ENCODE measurements at places on chromosomes 1 and 21. TPM values are rescaled to one million over a fixed set of nuclear protein-coding genes. Genes with fewer than 3 reads are reported as not detected.

The LGALS8 gene
- 77.8 TPM for total RNA-seq

The SH3BGR gene
- not detected for total RNA-seq

The PCAT6 gene
- total RNA-seq, result 0.83 TPM

The BSND gene
- 0.05 TPM for total RNA-seq

The RPE65 gene
- total RNA-seq, result not detected

The MMEL1 gene
- total RNA-seq, result 3.7 TPM

The TPTE gene
- not detected for total RNA-seq

The ANGPTL3 gene
- total RNA-seq, result not detected

DNA sequence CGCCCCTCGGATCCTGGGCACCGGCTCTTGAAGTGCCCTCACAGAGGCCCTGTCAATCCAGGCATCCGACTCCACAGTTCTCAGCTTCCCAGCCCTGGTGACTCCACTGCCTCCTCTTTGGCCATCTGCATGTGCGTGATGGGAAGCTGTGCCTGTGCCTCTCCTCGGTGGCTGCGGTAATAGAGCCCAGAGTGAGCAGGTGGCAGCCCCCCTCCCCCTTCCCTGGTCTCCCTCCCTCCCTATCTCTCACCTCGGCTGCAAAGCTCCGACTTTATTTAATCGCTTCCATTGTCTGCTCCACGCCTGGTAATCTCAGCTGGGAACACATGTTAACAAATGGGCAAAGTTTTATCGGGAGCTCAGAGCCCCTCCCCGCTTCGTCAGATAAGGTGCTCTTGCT, 91.9 kb downstream of the IGSF21 start:
- no peaks in the 10 kb centered on the region for H3K4me1 ChIP-seq
- H3K4me3 ChIP-seq, result no peak overlapping the region
- no peak for DNase-seq
- H3K27ac ChIP-seq, result no peak overlapping the region

DNA sequence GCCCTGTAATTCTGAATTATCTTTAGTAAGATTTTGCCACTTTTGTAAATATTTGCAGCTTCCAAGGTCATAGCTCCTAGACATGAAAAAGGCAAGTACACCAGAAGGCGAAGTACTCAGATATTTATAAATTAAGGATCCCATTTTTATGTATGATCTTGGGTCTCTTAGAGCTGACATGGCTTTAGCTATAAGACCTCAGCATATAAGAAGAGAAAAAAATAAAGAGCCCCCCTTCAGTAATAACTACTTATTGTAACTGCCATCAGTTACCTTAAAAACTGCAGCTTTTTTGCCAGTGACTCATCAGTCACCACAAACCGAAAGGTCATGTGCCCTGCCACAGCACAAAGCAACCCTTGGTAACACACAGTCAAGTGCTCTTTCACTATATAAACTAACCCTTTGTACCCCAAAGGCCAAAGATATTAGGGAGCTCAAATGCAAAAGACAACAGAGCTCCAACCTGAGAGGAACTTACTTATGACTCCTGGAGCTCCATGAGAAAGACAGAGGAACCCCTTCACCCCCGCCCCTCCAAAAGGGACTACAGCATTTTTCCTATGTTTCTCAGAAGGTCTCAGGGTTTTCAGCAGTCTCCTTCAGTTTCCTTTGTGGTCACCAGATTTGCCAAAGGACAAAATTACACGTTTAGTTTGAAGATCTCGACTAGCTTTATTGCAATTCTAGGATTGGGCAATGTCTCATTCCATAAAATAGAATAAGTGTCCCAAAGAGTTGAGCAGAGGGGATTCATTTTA, 219.8 kb upstream of the DUSP10 start:
- H3K4me1 ChIP-seq, result peaks cover 21% of the 10 kb centered on the region
- peak overlapping the region; percentile 22 for H3K4me3 ChIP-seq
- H3K36me3 ChIP-seq, result peaks cover 3% of the 10 kb centered on the region
- no peaks in the 10 kb centered on the region for H3K27me3 ChIP-seq

GRCh38 chr1:56816909-56817308, 2.3 kb downstream of the FYB2 start:
- peaks cover 4% of the 10 kb centered on the region for H3K27me3 ChIP-seq
- no peak overlapping the region for H3K27ac ChIP-seq
- no peak for DNase-seq
- H3K4me1 ChIP-seq, result no peaks in the 10 kb centered on the region
- no peak overlapping the region for H3K4me3 ChIP-seq
- H3K36me3 ChIP-seq, result no peaks in the 10 kb centered on the region

DNA sequence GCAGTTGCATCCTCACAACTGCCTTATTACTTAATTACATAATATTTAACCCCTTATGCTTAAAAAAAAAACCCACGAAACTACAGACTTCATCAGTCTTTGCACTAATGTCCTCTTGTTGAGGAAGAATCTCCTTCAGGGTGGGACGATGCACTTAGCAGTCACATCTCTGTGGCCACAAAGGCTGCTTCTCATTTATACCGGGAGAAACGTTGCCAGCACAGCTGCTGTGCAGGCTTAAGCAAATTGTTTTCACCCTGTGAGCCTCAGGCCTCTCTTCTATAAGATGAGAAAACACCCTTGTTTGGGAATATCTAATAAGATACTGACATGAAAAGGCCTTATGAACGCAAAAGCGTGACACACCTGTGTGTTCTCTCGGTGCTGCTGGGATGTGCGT, 2.9 kb upstream of the OBSCN start:
- no peaks in the 10 kb centered on the region for H3K4me1 ChIP-seq
- peaks cover 7% of the 10 kb centered on the region for H3K27me3 ChIP-seq
- no peak overlapping the region for H3K4me3 ChIP-seq
- DNase-seq, result no peak
- H3K36me3 ChIP-seq, result peaks cover 3% of the 10 kb centered on the region

GRCh38 chr1:167746013-167746672, 24.4 kb downstream of the MPZL1 start:
- no peaks in the 10 kb centered on the region for H3K27me3 ChIP-seq
- H3K27ac ChIP-seq, result no peak overlapping the region
- no peaks in the 10 kb centered on the region for H3K36me3 ChIP-seq
- no peak for DNase-seq
- H3K4me1 ChIP-seq, result no peaks in the 10 kb centered on the region

DNA sequence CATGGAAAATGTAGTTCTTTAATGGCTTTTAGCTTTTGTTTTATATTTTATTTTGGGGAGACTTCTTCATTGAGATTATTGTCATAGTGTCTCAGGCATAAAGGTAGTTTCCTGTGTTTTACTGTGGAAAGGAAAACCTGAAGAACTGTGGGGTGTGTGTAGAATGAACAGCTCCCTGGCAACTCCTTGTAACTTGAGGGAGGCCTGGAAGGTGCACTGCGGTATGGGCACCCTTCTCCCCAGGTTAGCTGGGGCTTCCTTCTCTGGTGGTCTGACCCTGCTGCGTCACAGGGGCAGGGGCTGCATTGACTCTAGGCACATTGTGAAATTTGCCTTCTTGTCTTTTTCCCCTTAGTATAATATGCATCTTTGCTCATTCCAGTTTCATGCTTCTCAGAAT, 1.7 kb downstream of the ATP1B1 start:
- H3K27me3 ChIP-seq, result peaks cover 8% of the 10 kb centered on the region
- H3K4me1 ChIP-seq, result peaks cover 43% of the 10 kb centered on the region
- H3K27ac ChIP-seq, result peak overlapping the region; percentile 5
- no peak for DNase-seq
- peaks cover 23% of the 10 kb centered on the region for H3K36me3 ChIP-seq

- peaks cover 11% of the 10 kb centered on the region for H3K27me3 ChIP-seq
- no peak for DNase-seq
- H3K4me3 ChIP-seq, result no peak overlapping the region
Measured at GRCh38 chr21:42475036-42475435, 21.0 kb downstream of the RSPH1 start.

- no peaks in the 10 kb centered on the region for H3K4me1 ChIP-seq
- H3K4me3 ChIP-seq, result no peak overlapping the region
- H3K27ac ChIP-seq, result no peak overlapping the region
Measured at GRCh38 chr1:201341377-201341776, 36.1 kb downstream of the TNNT2 start.

DNA sequence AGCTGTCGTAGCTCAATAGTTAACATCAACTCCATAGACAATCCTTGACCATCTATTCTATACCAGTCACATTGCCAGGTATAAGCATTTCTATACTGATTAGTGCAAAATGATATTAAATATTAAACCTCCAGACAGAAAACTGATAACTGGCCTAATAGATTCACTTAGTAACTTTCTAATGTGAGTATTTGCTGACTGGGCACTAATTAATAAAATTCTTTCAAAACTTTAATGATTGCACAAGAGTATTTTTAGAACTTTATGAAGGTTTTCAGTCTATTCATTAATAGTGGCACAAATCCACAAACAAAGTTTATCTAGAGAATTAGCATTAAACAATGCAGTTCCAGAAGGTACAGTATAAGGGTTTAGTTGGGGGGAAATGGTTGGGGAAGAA, 79.1 kb downstream of the TTLL7 start:
- no peak overlapping the region for H3K4me3 ChIP-seq
- no peaks in the 10 kb centered on the region for H3K36me3 ChIP-seq

DNA sequence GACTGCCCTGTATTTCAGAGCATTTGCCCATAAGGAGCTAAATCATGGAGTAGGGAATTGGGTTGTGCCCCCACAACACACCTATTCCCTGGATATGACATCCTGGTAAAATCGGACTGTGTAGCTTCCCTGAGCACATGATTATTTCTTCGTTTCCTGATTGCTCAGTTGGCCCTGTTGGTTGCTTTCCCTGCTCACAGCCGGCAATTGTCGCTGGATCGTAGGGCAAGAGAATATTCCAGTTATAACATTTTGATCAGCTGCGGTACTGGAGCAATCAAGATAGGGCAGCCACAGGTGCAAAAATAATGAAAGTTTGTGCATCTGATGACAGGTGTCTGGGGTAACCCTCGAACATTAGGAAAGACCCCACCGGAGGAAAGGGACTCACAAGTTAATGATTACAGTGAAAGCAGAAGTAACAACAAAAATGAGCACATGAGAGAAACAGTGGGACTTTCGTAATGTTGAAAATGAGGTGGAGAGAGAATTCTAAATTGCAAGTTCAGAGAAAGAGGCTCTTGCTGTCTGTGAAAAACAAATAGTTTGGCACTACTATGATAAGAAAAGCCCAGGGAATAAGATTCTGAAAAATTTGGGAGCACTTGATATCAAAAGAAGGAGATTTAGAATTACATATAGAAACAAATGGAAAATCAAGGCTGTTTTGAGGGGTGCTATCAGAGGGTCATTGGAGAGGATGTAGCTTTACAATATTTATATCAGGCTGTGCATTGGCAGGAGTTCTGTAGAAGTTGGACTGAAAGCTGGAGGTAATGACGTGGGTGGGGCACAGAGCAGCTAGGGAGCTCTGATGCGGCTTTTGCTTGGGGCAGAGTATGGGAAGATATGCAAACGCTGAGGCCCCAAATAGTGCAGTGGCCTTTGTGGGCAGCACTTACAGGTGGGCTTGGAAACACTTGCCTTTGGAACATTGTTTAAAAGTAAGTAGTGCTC, at the start of gene MAB21L3:
TSS of gene MAB21L3 (plus strand) at position 833 of the 957 bp plus-strand sequence. CDS start 1,217 bp downstream, outside the sequence.
- no peaks in the 10 kb centered on the region for H3K36me3 ChIP-seq
- H3K27me3 ChIP-seq, result peaks cover 15% of the 10 kb centered on the region
- DNase-seq, result no peak
- H3K4me1 ChIP-seq, result no peaks in the 10 kb centered on the region
- no peak within 1 kb of the TSS for H3K27ac ChIP-seq

GRCh38 chr1:44262414-44262813, 49.1 kb downstream of the DMAP1 start:
- no peaks in the 10 kb centered on the region for H3K27me3 ChIP-seq
- no peak for DNase-seq
- no peak overlapping the region for H3K27ac ChIP-seq
- H3K4me3 ChIP-seq, result no peak overlapping the region
- no peaks in the 10 kb centered on the region for H3K36me3 ChIP-seq

GRCh38 chr1:65388908-65389695, 31.4 kb upstream of the LEPR start:
- peaks cover 2% of the 10 kb centered on the region for H3K36me3 ChIP-seq
- H3K4me3 ChIP-seq, result no peak overlapping the region
- no peaks in the 10 kb centered on the region for H3K27me3 ChIP-seq
- DNase-seq, result no peak
- H3K27ac ChIP-seq, result no peak overlapping the region
- peaks cover 25% of the 10 kb centered on the region for H3K4me1 ChIP-seq

DNA sequence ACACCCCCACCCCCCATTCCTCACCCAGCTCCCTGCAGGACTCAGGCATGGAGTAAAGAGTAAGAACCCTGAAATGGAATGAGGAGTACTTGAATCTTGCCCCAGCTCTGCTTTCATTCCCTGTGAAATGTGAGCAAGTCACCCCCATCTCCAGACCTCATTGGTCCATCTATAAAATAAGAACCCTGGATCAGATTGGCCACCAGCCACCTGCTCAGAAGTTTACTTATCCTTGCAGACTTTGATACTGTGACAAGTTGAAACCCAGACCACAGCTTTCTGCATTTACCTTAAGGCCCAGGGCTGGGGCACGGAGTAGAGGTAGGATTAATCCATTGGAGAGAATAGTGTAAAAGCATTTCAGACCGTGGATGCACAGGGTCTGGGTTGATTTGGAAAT, 2.2 kb downstream of the KISS1 start:
- no peak overlapping the region for H3K27ac ChIP-seq
- no peaks in the 10 kb centered on the region for H3K36me3 ChIP-seq
- no peak for DNase-seq
- no peak overlapping the region for H3K4me3 ChIP-seq

GRCh38 chr1:166900987-166901386, 24.9 kb upstream of the TADA1 start:
- no peak overlapping the region for H3K4me3 ChIP-seq
- H3K27ac ChIP-seq, result no peak overlapping the region
- peaks cover 31% of the 10 kb centered on the region for H3K27me3 ChIP-seq
- H3K36me3 ChIP-seq, result peaks cover 14% of the 10 kb centered on the region
- DNase-seq, result no peak

DNA sequence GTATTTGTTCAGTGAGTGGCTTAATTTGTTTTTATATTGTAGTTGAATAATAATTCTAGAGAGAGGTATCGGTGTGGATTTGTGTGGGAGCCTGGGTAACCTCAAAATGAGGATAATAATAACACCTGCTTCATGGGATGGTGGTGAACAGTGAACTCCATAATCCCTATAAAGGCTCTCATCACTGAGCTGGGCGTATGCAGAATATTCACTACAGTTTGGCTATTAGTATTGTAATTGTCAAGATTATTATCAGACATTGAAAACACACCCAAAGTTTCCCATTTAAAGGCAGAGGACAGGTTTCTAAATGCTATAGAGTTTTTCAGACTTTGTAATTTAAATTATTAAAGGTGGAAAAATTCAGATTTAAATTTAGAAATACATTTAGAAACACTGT, 7.0 kb upstream of the LAMC2 start:
- H3K27me3 ChIP-seq, result peaks cover 3% of the 10 kb centered on the region
- H3K4me3 ChIP-seq, result no peak overlapping the region
- no peak for DNase-seq
- H3K27ac ChIP-seq, result no peak overlapping the region

DNA sequence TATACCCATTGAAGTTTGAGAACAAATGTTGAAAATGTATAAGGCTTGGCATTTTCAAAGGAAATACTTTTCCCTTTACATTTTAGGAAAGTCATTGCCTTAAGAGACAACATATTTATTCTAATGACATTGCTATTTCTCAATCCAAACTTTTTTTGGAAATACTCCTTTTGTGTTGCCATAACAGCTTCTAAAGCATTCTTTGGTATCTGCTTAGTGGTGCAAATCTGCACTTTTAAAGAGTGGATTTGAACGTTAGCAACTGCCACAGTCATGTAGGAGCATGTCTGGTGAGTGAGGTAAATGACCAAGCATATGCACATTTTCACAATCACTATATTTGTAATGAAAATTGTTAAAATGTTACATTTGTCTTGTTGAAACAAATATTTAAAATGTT, 124.4 kb upstream of the GORAB start:
- no peak for DNase-seq
- no peak overlapping the region for H3K27ac ChIP-seq
- no peaks in the 10 kb centered on the region for H3K4me1 ChIP-seq

GRCh38 chr1:182666706-182667105, 17.7 kb downstream of the RGS8 start:
- H3K27me3 ChIP-seq, result peaks cover 30% of the 10 kb centered on the region
- no peak for DNase-seq
- H3K36me3 ChIP-seq, result no peaks in the 10 kb centered on the region
- H3K4me1 ChIP-seq, result no peaks in the 10 kb centered on the region
- no peak overlapping the region for H3K27ac ChIP-seq
